ENCODE measurements at places on chromosomes 6 and 20.
A peak's percentile ranks its signal among the peaks of the same experiment; 100 is the strongest.

DNA sequence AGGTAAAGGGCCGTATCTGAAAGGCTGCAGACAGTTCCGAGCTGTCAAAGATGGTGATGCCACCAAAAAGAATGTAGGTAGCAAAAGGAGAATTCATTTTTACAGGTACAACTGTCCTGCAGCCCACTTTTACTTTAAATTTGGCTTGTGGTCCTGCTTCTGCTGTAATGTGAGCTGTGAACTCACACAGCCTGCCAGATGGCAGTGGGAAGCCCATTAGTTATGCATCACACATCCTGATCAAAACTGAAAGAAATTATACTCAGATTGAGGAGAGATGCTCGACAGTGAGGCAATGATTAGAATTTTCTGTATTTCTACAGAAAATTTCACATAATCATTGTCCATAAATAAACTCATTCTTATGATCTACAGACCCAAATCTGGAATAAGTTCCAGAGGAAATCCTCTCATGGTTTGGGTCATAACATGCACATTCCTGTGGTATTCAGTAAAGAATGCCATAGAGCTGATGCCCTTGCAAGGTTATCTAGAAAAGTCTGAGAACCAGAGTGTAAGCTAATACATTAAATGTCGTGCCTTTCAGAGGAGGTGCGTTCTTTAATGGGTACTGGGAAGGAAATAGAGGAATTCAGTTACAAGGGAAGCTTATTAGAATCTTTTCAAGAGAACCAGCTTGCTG lies 23.9 kb upstream of the E2F3 start:
- DNase-seq: no peak

GRCh38 chr6:31597006-31597405 lies 4.2 kb upstream of the NCR3 start:
- no peak for DNase-seq

DNA sequence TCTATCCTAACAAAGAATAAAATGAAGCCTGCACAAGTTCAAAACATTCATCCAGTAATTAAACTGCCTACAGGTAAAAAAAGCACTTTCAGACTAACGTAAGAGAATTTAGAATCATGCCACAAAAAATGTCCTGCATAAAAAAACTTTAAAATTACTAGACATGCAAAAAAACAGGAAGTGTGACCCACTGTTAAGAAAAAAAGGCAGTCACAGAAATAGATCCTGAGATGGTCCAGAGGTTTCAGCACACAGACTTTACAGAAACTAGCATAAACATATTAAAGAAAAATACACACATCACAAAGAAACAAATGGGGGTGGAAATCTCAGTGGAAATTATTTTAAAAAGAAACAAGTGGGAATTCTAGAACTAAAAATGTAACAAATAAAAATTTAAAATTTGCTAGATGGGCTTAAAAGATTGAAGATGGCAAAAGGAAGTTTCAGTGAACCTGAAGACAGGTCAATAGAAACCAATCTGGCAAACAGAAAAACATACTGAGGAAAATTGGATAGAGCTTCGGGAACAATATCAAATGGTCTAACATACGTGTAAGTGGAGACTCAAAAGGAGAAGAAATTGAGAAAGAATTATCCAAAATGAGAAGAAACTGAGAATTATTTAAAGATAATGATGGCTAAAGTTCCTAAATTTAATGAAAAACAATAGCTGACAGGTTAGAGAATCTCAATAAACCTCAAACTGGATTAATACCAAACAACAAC lies 3.4 kb upstream of the ZNF133 start:
- no peak for DNase-seq

GRCh38 chr20:38218566-38218885 lies 42.0 kb downstream of the KIAA1755 start:
- DNase-seq: no peak

DNA sequence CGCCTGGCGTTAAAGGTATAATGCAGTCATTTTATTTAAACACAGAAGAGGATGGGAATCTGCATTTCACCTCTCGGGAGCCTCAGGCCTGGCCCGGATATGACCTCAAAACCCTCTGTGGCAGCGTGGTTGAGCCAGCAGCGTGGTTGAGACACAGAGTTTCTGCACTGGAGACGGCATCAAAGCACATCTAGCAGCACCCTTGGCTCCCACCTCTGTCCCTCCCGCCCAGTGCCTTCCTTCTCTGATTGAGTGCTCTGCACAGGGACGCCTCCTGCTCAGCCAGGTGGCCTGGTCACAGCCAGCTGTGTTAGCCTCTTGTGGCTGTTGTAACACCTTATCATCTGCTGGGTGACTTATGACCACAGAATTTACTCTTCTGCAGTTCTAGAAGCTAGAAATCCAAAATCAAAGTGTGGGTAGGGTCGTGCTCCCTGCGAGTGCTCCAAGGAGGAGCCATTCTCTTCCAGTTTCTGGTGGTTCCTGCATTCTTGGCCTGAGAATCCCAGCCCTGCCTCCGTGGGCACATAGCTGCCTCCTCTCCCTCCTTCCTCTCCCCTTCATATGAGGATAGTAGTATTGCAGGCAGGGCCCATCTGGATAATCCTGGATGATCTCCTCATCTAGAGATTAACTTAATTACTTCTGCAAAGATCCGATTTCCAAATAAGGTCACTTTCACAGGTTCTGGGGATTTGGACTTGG lies 156.7 kb downstream of the SYCP2 start:
- DNase-seq: no peak

DNA sequence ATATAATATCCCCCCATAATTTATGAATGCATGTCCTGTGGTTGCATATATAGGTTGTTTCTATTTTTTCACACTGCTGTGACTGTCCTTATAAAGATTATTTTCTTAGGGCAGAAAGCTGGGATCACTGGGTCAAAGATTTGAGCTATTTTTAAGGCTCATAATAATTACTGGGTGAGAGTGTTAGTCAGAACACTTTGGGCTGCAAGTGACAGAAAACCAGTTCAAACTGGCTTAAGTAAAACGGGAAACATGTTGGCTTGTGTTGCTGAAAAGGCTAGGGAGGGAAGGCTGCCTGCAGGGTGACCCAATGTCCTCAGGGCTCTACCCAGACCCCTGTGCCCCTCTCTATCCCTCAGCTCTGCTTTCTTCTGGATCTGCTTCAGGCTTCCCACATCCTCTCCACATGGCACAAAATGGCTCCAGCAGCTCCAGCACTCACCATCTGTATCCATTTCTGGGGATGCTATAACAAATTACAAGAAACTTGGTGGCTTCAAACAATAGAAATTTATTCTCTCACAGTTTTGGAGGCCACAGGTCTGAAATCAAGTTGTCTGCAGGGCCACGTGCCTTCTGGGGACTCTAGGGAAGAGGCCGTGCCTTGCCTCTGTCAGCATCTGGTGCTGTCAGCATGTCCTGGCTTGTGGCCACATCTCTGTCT lies 33.1 kb upstream of the MLN start:
- no peak for DNase-seq

DNA sequence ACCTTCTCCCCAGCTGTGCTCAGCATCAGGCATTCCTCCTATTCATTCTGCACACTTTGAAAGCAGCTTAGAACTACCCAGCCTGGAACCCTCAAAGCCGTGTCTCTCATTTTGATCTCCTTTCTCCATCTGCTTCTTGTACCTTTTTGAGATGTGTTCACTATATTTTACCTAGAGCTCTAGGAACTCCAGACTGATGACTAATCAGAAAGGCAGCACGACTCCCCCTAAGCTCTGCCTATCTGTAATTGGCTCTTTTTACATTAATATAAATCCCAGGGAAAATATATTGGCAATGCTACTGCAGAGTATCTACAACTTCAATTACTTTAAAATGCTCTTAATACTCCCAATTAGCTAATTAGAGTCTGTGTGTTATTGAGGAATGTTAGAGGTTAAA lies 671.5 kb downstream of the CBLN4 start:
- no peak for DNase-seq

DNA sequence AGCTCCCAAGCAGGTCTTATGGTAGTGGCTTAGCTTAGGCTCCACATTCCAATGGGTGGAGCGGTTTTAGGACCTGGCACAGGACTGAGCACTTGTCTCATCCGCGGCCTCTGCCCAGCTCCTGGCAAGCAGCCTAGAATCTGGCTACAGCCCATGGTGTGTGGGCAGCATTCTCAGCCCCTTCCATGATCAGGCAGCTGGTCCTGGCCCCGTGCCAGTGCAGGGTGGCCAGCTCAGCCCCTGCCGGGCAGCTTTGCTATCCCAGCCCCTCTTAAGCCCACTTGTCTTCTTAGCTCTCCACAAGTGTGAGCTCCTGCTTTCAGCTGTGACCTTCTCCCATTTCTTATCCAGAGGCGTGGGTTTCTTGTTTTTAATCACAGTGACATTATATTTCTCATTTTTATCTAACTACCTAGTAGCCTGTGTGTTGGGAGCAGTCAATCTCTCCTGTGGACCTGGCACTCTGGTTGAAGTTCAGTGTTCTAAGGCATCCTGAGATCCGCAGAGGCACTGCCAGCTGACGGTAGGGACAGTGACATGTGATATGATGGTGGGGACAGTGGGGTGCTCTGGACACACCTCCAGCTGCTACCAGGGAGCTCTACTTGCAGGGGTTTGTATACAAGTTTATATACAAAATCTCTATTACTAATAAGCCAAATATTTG lies 119.9 kb upstream of the PRND start:
- no peak for DNase-seq

- DNase-seq: no peak
These were observed 38.5 kb downstream of the PKIB start for GRCh38 chr6:122648726-122649125.

DNA sequence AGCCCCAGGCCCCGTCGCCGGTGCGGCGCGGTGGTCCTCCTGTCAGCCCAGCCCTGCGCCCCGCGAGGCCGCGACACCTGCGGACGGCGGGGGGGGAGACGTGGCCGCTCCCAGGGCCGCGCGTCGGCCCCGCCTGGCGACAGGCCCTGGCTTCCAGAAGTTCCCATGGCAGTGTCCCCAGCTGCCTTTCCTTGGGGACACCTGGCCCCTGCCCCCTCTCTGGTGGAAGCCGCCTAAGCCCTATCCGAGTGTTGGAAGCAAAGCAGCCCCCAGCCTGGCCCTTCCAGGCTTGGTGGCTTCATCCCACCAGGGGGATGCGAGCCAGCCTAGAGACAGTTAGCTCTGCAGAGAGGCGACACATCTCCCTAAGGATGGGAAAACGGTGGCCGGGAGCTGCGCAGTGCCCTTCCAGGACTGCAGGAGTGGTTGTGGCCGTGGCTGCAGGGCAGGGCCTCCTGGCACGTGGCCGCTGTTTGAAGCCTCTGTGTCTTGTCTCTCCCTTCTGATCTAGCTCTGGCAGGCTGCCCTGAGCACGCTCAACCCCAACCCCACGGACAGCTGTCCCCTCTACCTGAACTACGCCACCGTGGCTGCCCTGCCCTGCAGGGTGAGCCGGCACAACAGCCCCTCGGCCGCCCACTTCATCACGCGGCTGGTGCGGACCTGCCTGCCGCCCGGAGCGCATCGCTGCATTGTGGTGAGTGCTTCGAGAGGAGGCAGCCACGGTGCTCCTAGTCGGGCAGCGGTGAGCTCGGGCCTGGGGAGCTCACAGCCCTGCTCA lies 816 bp downstream of the NPEPL1 start:
- no peak for DNase-seq

DNA sequence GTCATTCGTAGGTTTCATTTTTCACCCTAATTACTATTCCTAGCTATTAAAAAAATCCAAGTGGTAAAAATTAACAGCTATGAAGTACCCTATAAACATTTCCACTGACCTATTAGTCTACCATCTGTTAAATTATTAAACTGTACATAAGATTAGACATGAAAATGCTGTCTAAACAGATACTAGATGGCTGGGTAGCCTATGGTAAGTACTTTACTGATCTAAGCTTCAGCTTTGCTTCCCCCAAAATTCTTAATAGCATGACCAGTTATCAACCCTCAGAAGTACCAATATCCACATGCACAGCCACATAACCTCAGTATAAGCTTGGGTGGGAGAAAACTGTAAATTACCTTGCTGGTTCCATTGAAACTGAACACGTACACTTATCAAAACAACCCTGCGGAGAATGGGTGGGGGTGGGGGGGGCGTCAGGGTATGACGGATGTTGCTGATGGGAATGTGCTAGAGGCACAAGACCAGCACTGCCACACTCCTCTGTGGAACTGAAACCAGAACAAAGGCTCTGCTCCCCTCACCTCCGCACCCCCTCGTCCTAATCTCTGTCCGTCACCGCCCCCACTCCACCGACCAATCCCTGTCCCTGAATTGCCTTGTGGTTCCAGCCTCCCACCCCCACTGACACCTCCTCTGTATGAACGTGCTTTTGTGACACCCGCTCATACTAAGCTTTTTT lies 45.3 kb downstream of the B4GALT5 start:
- peak; percentile 28 for DNase-seq

GRCh38 chr20:37278966-37279590 lies 10.4 kb upstream of the MANBAL start:
- no peak for DNase-seq

- DNase-seq: no peak
These were observed 57.4 kb upstream of the SLCO4A1 start for GRCh38 chr20:62584671-62585460.

GRCh38 chr20:33255005-33255404 lies 19.2 kb downstream of the BPIFA1 start:
- DNase-seq: no peak

Measured in stimulated activated CD4-positive, alpha-beta T cell treated with anti-CD3 and anti-CD28 coated beads, Interleukin-1b, Interleukin-23, amount 100 ng/mL, for 24 hours (primary cell).